ENCODE measurements at places on chromosomes 2 and 18. TPM values are rescaled to one million over a fixed set of nuclear protein-coding genes. Genes with fewer than 3 reads are reported as not detected.

The CENPA gene
- total RNA-seq, result 2.3 TPM

The DOK6 gene
- 0.21 TPM for total RNA-seq

The HOXD13 gene
- not detected for total RNA-seq

The GPATCH11 gene
- total RNA-seq, result 6.1 TPM

The CCL20 gene
- total RNA-seq, result not detected

The MYO1B gene
- 17.2 TPM for total RNA-seq

DNA sequence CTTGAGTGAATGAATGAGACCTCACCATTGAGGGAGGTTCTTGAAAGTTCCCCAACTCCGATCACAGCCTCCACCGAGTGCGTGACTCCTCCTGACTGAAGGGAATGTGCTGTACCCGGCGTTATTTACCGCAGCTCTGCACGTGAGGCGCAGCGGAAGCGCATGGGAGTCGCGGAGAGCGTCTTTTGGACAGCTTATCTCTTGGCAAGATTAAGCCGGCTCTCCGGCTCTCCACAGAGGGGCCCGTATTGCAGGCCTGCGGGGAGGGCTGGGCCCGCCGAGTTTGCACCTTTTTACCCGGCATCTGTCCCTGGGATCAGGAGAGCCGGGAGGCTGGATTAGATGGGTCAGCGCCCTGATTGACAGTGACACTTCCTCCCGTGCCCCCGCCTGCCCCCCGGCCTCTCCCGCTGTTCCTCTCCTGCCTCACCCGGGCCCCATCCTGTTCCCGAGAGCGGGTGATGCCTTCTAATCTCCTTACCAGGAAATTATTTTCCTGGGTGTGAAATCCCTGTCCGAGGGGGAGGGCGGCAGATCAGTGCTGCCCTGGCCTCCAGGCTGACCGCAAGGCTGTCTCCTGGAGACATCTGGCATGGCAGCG, 176.3 kb downstream of the INHBB start:
- no peak for DNase-seq

DNA sequence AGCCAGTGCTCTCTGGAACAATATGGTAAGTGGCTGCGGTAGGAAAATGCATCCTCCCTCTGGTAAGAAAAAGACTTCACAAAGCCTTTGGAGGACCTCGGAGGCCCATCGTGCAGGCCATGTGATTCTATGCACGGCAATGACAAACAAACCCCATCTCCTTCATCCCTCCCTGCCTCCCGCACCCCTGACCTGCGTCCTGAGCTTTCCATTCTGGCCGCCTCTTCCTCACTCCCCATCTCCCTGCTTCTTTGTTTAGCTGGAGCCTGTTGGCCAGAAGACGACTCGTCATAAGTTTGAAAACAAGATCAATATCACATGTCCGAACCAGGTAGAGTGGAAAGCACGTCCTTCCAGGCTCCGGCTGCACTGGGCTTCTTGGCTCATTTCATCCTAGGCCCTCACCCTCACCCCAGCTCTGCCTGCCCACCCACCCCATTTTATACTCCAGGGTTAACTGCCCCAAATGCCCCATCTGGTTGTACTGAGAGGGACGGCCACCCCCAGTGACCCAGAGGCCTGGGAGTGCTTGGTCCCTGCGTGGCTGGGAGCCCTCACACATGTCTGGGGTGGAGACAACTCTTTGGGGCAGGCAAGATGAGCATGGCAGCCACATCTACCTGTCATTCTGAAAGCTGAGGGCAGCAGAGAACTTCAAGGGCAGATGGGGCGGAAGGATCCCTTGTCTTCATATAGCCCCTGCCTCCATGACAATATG, 94.0 kb downstream of the PLB1 start:
- DNase-seq, result no peak

GRCh38 chr2:113238871-113239839, 39.6 kb downstream of the PAX8 start:
- no peak for DNase-seq

GRCh38 chr2:58976375-58977071, 735.4 kb upstream of the FANCL start:
- DNase-seq, result no peak

- peak; percentile 43 for DNase-seq
These were observed 128.6 kb downstream of the INHBB start for GRCh38 chr2:120474486-120474885.

DNA sequence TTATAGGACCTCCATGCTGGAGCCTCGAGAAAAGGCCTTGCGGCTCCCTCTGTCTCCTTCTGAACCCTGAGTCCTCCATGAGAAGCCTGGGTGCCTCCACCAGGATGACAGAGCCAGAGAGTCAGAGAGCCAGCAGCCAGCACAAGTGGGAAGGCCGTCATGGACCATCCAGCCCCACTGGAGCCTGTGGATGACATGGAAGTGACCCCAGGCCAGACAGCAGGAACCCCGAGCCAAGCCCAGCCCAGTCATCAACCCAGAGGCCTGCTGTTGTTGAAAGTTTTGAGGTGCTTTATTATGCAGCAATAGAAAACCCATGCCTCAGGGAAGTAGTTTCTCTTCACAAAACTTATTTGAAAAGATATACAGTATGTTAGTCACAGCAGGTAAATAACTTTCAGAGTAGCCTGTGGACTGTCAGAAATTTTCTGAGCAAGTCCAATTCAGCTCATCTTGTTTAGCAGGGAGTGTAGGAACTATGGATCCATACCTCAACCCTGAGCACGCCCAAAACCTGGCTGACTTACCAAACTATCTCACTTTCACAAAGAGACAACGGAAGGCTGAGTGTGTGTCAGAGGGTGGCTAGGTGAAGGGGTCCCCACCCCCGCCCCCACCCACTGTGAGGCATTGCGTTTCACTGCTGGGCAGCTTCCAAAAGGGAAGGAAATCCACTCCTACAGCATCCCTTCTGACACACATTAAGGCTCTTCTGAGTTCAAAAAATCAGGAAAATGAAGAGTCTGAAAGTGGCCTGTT, 79.9 kb upstream of the NDUFV2 start:
- no peak for DNase-seq

DNA sequence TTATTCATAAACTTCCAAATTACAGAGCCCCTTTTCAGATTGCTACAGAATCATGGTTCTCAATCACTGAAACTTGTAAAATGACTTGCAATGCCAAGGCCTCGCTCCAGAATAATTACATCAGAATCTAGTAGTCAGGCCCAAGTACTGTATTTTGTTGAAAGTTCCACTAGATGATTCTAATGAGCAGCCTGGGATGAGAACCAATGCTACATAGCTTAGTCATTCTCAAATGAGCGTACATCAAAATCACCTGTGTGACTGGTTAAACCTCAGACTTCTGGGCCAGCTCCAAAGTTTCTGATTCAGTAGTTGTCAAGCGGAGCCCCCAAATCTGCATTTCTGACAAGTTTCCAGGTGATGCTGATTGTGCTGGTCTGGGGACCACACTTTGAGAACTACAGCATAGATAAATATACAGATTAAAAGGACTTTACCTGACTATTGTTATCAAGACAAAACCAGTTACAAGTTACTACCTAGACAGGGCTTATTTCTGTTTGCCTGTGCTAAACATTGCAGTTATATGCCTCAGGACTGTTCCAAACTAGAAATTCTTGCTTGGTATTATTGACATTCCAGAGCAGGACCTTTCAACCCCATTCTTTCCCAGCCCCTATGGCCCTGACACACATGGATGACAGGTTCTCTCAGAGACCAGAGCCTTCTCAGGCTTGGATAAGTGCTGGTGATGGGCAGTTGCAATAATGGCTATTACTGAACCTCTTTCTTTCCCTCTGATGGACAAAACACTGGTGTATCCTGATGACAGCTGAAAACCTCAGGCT, 83.1 kb downstream of the UPP2 start:
- DNase-seq, result no peak

DNA sequence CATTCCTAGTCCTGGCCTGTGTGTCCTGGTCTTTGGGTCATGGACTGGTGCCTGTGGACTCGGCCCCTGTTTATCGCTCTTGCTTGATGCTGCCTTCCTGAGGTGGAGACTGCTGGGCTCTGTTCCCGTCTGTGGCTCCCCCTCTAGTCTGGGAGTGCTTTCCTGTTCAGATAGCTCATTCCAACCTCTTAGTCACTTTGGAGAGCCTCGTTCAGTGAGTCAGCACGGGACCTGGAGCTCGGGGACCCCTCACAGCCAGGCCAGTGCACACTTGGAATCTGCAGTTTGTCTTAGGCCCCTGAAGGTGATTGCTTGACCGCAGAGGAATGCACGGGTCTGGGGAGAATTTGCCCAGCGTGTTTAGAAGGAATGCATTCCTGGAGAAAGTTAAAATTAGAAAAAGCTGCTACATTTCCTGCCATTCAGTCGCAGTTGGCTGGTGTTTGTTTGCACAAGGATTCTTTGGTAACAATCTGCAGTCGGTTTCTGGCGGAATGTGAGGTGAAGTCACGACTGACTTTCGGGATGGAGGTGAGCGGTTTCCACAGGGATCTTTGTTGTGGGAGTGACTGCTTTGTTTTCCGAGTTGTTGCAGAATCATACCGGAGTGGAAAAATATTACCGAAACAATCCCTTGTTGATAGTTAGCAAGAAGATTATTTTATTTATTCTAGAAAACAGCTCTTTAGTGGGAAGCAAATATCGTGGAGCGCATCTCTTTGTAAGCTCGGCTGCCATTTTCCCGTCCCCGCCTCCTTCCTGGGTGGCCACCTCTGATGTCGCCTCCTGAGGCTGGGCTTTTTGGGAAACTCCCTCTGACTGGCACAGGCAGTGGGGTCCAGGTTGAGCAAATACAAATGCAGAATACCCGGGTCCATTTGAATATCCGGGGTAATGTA, 29.6 kb downstream of the SH3BP4 start:
- DNase-seq, result no peak

DNA sequence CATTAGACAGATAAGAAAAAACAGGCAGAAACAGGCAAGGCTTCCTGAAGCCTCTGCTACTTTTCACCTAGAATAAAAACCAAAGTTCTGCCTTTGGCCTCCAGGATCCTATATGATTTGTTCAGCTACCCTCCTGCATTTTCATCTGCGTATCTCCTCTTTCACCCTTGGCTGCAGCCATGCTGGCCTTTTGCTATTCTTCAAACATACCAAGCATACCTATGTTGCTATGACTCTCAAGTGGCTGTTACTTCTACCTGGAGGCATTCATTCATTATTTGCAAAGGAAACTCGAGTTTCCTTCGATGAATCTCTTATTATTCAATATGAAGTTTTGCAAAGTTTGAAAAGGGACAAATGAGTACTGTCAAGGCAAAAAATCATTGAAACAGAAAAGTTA, 106.4 kb upstream of the HNMT start:
- DNase-seq, result no peak

DNA sequence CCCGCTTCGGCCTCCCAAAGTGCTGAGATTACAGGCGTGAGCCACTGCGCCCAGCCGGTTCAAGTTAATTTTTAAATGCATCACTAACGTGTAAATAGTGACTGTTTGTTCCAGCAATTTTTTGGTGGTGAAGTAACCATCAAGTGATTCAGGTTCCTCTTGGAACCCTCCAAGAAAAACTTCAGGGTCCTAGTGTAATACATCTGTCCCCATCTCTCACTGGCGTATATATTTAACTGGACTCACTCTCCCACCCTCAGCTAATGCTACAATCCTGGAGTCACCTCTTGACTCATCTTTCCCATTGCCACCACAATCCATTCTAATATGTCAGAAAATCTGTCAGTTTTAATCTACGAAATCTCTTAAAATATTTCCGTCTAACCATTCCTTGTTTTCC, 10.3 kb downstream of the SULT1C4 start:
- DNase-seq, result no peak
